CD8-positive, alpha-beta T cell (primary cell): ENCODE measurements at places on chromosomes 16 and 17. TPM values are rescaled to one million over a fixed set of nuclear protein-coding genes. Genes with fewer than 3 reads are reported as not detected.

SAMD14 gene
- 0.62 TPM for total RNA-seq

KRT25 gene
- total RNA-seq = not detected

SEC14L5 gene
- total RNA-seq = not detected

WSCD1 gene
- not detected for total RNA-seq

SUZ12 gene
- 31.9 TPM for total RNA-seq

FAM234A gene
- 24.7 TPM for total RNA-seq

ERN2 gene
- total RNA-seq = not detected

MYH3 gene
- 3.2 TPM for total RNA-seq

SP6 gene
- total RNA-seq = 0.22 TPM

MEIOB gene
- not detected for total RNA-seq

RPL27 gene
- total RNA-seq = 1,796 TPM

MMP25 gene
- total RNA-seq = 0.11 TPM

TP53TG3C gene
- not detected for total RNA-seq

KRT12 gene
- total RNA-seq = not detected

TAC4 gene
- not detected for total RNA-seq

CES5A gene
- not detected for total RNA-seq

PRSS33 gene
- total RNA-seq = not detected

HOXB1 gene
- total RNA-seq = not detected

GPRC5B gene
- total RNA-seq = 0.19 TPM

KRT17 gene
- not detected for total RNA-seq

DNAJC7 gene
- total RNA-seq = 134 TPM

PRRT2 gene
- total RNA-seq = 1.6 TPM

OR4D1 gene
- 0.49 TPM for total RNA-seq

C1QTNF8 gene
- not detected for total RNA-seq

UBALD1 gene
- total RNA-seq = 17.1 TPM

LDHD gene
- not detected for total RNA-seq

ACAP1 gene
- total RNA-seq = 451 TPM

MRPS7 gene
- total RNA-seq = 43.9 TPM

KRT9 gene
- not detected for total RNA-seq

ACSM5 gene
- total RNA-seq = not detected

CLDN9 gene
- not detected for total RNA-seq

ZACN gene
- 2.0 TPM for total RNA-seq

TMC8 gene
- total RNA-seq = 315 TPM

PRAC2 gene
- not detected for total RNA-seq

ENPP7 gene
- 0.16 TPM for total RNA-seq

CDRT15 gene
- not detected for total RNA-seq

LPO gene
- not detected for total RNA-seq

NETO2 gene
- total RNA-seq = 0.44 TPM

TMC7 gene
- not detected for total RNA-seq

KIF19 gene
- total RNA-seq = 0.98 TPM

CALB2 gene
- total RNA-seq = not detected
